ENCODE measurements at places on chromosomes 5 and 9.
A peak's percentile ranks its signal among the peaks of the same experiment; 100 is the strongest.

GRCh38 chr5:177241768-177242167 is 61.8 kb downstream of the RAB24 start:
- no peak for DNase-seq

DNA sequence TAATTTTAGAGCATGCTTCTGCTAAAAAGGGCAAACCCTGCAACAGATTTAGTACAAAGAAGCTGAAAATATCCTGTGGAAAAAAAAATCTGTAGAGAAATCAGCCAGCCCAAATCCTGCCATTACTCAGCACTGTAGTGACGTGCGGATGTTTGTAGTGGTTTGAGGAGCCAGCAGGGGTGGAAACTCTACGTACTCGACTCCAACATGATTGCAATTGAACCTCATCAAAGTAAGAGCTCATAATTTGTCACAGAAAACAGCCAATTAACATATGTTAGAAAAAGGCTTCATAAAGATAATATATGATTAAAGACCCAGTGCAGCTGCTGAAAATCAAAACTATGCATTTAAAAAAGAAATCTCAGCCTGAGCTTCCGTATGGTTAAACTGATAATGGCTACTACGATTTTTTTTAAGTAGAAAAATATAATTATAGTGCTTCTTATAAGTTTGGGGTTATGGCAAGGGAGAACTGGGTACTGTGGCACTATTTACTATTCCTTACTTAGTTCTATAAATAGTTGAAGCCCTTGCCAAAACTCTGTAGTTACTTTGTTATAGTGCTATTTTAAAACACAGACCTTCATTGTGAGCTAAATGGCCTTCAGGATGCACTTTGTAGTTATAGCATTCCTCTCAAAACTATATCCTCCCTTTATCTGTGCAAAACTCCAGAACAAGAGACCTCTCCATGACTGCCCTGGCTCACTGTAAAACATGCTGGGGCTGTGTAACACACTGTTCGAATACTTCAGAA is 49.4 kb downstream of the MEF2C start:
- peak; percentile 5 for DNase-seq

DNA sequence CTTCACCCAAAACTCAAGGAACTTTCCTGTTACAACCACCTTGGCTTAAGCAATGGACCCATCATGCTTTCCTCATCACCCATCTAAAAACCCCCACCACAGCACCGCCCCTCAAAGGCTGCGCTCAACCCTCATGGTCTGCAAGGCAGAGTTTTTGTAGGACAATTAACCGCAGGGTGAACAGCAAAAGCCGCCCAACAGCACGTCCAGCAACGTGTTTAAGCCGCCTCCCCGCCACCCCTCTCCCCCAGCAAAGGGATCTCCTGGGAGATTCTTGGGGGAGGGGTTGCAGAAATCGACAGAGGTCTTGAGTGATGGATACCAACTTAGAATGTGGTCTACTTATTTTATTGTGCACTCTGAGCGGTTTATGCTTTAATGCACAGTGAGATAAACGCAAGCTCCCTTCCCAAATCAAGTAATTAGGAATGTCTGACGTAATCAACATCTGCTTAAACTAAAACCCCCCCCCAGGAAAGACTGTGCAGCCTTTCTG is 1.9 kb downstream of the ROR2 start:
- no peak for DNase-seq

- DNase-seq = no peak
These were observed 5.3 kb upstream of the GLRX start for GRCh38 chr5:95827892-95828246.

- no peak for DNase-seq
These were observed 1.2 kb upstream of the ADAMTS6 start for GRCh38 chr5:65482736-65483545.

- no peak for DNase-seq
These were observed at the start of gene FUT7 for GRCh38 chr9:137031904-137032640. Gene FUT7, minus strand, starts transcription at chr9:137032088. Its CDS starts 97 bp downstream, at chr9:137031991.

- no peak for DNase-seq
These were observed 146.7 kb upstream of the COL5A1 start for GRCh38 chr9:134494905-134495304.

DNA sequence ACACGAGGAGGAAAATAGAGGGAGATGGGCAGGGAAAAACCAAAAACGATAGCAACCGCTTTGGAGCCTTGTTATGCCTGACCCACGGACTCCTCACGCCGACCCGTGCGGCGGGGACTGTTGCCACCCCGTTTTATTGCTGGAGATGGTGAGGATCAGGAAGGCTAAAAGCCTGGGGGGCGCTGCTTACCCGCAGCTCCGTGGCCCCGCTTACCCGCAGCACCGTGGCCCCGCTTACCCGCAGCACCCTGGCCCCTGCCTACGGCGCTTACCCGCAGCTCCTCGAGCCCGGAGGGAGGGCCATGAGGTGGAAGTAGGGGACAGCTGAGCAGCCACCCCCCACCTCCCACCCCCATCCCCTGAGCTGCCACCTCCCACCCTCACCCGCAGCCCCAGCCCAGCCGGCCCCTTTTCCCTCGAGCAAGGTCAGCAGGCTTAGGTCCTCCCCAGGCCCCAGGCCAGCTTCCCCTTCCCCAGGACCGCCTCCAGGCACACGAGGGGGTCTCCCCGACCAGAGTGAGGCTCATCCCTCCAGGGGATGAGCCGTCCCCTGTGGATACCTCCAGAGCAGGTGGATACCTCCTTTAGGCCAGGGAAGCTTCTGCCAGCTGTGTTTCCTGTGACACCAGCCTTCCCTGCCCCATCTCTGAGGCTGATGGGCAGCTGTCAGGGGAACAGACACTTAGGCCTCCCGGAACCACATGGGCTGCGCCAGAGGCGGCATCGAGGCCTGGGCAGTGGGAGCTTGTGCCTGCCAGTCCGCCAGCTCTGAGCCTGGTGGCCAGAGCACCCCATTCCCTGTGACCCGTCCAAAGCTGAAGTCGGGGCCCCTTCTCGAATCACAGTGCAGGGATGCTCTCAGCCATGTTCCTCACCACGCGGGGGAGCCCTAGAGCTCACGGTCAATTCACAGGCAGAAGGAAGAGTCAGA is 92.3 kb downstream of the LMX1B start:
- DNase-seq = peak; percentile 83

DNA sequence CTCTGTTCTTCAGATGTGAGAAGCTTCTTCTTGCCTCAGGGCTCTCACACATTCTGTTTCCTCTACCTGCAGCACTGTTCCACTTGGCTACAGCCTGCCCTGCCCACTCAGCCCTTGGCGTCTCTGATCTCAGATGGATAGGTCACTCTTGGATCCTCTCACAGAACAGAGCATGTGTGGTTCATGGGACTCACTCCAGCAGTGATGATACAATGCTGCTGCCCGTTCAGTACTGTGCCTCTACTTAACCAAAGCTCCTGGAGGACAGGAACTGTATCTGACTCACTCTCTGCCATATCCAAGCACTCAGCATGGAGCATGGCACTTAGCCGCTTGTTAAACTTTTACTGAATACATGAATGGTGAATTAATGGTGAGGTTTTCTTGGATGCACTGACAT is 3.4 kb upstream of the SPINK4 start:
- DNase-seq = no peak

DNA sequence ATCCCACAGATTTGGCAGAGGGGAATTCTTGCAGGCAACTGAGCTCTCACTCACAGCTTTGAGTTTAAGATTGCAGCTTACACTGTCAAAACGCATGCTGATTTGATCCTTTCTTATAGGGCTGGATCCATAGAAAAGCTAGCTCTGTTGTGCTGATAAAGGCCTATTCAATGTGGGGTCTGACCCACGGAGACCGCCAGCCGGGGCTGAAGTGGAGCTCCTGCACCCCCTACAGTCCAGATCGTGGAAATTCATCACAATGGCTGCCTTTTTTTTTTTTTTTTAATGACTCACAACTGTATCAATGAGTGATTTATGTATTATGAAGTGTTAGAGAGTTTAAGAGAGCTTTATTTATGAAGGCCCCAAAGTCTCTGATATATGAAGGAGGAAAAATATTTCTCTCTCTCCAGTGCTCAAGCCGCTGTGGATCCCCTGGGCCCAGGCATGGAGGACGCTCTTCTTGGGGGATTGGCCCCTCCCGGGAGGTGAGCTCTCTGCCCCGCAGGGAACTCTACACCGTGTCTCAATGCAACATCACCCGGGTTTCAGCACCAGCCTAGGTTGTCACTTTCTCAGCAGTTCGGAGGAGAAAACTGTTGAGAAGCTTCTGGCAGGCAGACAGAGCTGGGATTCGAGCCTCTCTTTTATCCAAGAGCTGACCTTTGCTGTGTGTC is 700.2 kb downstream of the IRX1 start:
- DNase-seq = no peak

- no peak for DNase-seq
These were observed 1.3 kb upstream of the LCN12 start for GRCh38 chr9:136950656-136951276.

- no peak for DNase-seq
These were observed 336.0 kb downstream of the ENC1 start for GRCh38 chr5:74304536-74304935.

DNA sequence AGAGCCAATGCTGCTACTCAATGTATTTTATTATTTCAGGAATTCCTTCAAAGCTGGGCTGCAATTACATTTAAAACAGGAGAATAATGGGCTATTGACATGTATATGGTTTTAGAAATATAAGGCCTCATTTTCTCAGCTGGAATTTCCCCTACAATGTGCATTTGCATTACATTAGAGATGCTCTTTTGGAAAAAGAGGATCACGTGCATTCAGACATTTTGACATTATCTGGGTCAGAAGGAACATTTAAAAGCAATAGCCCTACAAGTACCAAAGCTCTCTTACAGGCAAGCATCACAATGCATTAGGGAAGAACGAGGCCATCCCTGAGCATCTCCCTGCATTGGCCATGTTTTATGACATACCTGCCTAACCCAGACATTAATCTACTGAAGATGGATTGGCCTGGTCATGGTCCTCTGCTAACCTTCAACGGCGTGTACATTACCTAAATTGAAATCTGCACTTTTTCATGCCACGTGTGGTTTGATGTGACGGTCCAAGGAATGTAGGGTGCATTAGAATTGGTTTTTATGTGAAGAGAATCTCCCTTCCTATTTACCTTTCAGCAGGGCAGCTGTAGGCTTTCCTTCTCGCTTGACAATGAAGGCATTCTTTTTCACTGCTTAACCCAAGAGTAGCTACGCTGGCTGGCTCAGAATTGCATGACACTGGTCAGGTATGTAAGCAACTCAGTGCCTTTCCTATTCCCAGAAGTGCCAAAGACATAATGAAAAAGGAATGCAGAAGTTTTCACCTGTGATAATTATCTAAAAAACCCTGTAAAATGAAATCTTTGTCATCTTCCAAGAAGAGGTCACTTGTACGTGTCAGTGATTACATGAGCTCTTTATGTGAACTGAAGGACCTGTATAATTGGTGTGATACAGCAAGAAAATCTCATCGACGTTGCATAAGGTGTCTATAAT is 212.3 kb upstream of the MPDZ start:
- no peak for DNase-seq

GRCh38 chr9:105841562-105841961 is 147.2 kb downstream of the TMEM38B start:
- no peak for DNase-seq

- DNase-seq = no peak
These were observed 572 bp downstream of the GNA14 start for GRCh38 chr9:77647267-77648233.

DNA sequence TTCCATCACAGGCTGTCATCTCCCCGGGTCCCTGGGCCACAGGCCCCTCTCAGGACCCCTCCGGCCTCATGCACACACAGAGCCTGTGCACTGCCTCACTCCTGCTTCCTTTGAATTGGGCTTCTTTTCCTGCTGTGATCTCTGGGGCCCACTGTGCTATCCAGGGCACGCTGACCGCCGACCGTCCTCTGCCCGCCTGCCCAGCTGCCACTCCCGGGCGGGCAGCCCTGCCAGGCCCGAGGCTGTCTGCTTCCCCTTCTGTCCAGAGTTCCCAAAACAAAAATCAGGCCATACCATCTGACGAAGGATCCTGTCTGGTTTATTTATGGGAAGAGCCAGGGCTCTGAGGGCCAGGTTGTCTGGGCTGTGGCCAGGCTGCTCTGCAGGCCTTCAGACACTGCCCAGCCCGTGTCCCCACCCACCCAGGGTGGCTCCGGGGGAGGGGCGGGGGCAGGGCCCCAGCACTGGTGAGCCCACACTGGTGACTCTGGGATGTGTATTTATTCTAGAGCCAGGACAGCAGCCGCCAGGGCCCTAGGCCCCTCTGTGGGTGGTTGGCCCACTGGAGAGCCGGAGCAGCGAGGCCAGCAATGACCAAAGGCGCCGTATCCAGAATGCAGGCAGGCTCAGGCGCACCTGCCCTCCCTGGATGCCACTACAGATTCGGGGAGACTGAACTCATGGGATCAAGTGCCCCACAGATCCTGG is 57.0 kb downstream of the ADAMTS2 start:
- DNase-seq = no peak

DNA sequence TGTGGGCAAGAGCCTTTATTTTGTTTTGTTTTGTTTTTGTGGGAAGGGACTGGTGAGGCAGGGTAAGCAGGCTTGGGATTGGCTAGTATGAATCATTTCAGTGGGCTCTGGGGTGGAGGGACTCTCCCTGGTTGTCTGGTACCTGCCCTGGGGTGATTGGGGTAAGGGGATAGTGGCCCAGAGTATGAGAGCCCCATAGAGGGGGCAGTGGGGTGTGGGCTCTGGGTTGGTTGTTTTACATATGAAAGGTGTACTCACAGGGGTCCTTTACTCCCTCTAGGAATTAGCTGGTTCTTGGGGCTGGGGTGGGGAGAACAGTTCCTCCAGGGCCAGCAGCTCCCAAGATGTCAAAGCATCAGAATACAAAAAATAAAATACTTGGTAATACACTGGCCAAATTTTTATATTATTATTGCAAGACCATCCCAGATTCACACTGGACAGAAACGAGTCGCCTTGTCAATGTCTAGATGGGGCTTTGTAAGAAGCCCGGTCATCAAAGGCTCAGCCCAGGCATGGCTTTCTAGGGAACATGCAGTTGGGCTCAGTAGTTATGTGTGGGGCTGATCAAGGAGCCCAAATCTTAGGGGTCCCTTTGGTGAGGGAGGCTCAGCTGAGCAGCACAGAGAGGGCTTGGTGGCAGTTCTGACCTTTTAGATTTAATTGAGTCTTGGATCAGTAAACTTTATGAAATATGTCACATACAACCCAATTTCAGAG is 190.5 kb downstream of the NXNL2 start:
- no peak for DNase-seq

DNA sequence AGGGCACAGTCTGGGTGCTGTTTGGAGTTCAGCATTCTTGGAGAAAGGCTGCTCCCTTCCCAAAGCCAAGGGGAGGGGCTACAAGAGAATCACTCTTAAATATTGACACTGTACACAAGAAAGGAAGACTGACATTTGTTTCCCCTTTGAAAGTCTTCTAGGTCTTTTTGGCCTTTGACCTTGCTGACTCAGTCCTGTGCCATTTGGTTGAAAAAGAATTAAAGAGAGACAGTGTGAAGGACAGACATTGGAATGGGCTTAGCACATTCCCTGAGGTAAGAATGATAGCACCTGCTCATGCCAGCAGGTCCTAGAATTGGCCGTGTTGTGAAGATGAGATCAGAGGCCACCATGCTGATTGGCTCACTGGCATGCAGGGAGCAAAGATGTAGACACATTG is 271.4 kb upstream of the ZNF608 start:
- DNase-seq = no peak

GRCh38 chr5:137563646-137564397 is 64.7 kb upstream of the SPOCK1 start:
- no peak for DNase-seq
